Articular chondrocyte of knee joint (primary cell): ENCODE measurements at places on chromosomes 12 and 14. TPM values are rescaled to one million over a fixed set of nuclear protein-coding genes. Genes with fewer than 3 reads are reported as not detected.

The ABHD12B gene
- total RNA-seq = not detected in 2 replicates

The VRTN gene
- total RNA-seq = not detected in 2 replicates

The PIWIL1 gene
- total RNA-seq = not detected in 2 replicates

The ADAM21 gene
- total RNA-seq = 0.32 and 0.52 TPM in 2 replicates

The OTOGL gene
- 0.11 and 0.26 TPM in 2 replicates for total RNA-seq

The RPGRIP1 gene
- not detected in 2 replicates for total RNA-seq

The LHX5 gene
- not detected in 2 replicates for total RNA-seq

The ESPL1 gene
- 3.7 and 6.2 TPM in 2 replicates for total RNA-seq

The ACOT6 gene
- total RNA-seq = not detected in 2 replicates
